ENCODE measurements at places on chromosomes 11 and 22.
A peak's percentile ranks its signal among the peaks of the same experiment; 100 is the strongest.

- no peak for DNase-seq
These were observed 24.7 kb downstream of the KCNE3 start for GRCh38 chr11:74442636-74443035.

DNA sequence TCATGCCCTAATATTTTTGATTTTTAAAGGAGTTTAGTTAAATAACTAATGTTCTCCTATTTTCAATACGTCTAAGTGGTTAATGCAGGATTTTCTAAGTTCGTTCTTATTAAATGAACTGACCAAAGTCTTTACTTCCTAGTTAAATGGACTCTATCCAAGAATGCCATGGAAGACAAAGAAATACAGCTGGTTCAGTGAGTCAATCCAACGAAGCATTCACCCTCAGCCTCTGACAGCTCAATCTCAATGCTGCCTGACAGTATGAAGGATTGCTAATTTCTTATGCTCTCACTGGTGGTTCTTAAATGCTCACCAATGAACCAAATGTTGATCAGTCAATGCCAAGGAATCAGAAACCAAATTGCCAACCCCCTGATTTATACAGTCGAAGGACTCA lies 219.4 kb downstream of the CADM1 start:
- no peak for DNase-seq

DNA sequence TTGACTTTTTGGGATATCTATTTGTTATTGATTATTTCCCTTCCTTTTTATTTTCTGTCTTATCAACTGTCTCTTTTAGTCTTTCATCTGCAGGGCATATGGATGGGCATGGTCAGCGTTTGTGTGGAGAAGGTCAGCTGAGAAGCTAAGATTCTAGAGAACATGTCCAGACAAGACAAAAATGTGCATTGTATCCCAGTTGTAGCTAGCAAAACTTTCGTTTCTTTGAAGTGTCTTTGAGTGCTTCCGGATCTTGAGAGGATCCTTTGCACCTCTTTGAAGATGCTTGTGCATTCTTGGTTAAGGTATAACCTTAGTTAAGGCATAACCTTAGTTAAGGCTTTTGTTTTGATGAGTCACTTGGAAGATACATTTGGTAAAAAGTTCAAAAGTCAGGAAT lies 329.9 kb upstream of the LRRC4C start:
- no peak for DNase-seq

DNA sequence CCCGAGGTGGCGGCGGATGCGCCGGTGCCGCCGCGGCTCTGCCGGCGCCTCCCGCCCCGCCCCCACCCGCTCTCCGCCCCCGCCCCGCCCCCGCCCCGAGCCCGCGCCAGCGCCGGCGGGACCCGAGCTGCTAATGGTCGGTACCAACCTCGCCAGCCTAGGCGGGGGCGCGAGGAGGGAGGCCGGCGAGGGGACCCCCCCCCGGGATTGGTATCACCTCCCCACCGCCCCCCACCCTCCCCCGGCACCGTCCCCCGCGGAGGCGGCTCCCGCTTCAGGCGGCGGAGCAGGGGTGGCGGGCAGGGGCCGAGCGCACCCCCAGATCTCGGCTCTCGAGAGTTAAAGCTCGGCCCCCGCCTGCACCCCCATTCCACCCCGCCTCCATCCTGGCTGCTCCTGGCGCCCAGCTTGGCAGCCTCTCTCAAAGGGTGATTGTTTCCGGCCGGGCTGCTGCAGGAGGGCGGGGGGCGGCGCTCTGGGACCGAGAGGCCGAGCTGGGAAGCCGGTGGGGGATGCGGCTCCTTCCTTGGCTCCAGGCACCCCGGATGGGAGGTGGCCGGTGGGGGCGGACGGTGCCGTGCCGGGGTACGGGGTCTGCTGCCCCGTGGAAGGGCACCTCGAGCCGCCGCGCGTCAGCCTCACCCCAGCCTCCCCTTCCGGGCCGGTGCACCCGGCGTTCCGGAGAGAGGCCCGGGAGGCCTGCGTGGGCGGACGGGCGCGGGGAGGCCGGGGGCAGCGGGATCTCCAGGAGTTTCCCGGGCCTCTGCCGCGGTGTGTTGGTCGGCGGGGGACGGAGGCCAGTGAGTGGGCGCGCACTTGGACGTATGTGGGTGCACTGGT lies at the start of gene B3GAT1:
Gene B3GAT1, minus strand, starts transcription at position 40 of the 840 bp plus-strand sequence. CDS start 24,583 bp downstream, outside the sequence.
- no peak for DNase-seq

- DNase-seq: no peak
These were observed 48.2 kb upstream of the MTMR2 start for GRCh38 chr11:95972060-95972459.

DNA sequence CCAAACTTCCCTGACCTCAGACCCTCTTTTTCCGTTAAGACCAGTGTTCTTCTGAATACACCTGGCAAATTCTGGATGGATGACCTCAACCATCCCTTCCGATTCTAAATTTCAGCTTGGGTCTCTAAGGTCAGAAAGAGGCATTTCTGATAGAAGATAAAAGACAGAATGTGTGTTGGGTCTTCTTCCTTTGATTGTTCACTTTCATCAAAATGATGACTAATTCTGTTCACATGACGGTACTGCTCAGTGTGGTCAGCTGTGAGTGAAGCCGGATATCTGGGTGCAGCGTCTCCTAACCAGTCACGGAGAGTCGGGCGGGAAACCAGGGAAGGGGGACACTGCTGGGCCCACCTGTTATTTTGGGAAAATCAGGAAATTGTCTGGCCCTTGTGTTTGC lies 151.6 kb upstream of the NAV2 start:
- DNase-seq: no peak

DNA sequence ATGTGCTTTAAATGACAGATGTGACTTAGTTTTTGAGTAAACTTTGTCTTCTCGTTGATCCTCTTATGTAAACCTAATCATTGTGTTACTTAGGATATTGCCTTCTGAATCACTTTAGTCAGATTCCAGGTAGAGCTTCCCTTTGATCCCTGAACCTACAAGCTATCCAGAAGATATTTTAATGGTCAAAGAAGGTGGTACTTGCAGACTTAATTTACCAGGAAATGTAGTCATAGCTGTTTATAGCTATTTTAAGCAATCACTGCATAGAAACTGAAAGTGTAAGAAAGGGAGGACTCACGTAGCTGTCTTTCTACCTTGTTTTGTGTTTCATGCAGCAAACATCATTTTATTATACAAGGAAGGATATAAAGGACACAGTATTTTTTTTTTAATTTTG lies 189.5 kb downstream of the DDX10 start:
- no peak for DNase-seq

GRCh38 chr22:27150544-27150941 lies 493.2 kb downstream of the MIAT start:
- DNase-seq: no peak

DNA sequence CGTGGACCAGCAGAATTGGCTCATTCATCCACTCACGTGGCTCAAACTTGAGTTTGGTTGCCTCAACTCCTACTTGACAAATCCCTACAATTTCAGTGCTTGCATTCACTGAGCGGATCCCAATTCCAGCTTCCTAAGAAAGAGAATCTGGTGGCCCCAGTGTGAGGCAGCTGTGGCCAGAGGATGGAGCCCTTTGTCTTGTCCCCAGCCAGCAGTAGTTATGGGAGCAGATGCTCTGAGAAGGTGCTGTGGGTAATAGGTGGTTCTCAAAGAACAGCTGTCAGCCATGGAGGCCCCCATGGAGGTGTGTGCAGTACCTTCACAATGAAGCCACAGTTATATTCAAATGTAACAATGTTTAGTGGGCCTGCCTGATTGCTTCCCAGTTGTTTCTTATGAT lies 39.3 kb downstream of the KREMEN1 start:
- DNase-seq: no peak

DNA sequence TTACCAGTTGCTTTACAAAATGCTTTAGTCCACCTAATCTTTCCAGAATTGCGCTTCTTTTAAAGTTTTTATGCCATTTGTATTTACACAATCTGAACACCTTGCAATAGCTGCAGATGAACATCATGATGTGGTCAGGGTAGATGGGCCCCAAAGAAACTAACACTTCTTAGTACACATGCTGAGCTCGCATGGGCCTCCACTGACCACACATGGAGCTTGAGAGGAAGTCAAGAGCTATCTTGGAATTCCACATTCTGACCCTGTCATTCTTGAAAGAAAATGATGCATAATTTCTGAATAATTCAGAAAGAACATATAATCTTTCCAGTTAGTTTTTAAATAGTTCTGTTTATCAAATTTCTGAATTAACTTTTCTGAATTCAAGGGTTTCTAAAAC lies 7.7 kb downstream of the LIPT2 start:
- DNase-seq: no peak

GRCh38 chr11:134200688-134201087 lies 23.1 kb downstream of the NCAPD3 start:
- DNase-seq: no peak

DNA sequence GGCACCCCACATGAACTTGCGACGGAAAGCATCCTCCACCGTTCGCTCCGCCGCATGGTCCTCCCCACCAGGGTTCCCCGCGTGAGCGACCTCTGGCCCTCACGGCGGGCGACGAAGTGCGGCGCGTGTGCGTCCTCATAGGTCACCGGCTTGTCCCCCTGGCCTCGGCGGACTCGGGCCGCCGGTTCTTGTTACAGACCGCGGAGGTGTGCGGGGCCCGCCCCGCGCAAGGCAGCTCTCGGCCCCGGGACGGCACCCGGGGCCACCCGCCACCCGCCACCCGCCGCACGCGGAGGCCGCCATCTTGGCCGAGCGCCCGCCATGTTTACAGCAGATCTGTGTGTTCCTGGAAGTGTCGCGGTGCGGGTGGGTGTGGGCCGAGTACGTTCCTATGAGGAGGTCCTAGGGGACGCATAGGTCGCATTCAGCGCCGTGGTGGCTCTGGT lies 3.5 kb upstream of the IFITM2 start:
- no peak for DNase-seq

DNA sequence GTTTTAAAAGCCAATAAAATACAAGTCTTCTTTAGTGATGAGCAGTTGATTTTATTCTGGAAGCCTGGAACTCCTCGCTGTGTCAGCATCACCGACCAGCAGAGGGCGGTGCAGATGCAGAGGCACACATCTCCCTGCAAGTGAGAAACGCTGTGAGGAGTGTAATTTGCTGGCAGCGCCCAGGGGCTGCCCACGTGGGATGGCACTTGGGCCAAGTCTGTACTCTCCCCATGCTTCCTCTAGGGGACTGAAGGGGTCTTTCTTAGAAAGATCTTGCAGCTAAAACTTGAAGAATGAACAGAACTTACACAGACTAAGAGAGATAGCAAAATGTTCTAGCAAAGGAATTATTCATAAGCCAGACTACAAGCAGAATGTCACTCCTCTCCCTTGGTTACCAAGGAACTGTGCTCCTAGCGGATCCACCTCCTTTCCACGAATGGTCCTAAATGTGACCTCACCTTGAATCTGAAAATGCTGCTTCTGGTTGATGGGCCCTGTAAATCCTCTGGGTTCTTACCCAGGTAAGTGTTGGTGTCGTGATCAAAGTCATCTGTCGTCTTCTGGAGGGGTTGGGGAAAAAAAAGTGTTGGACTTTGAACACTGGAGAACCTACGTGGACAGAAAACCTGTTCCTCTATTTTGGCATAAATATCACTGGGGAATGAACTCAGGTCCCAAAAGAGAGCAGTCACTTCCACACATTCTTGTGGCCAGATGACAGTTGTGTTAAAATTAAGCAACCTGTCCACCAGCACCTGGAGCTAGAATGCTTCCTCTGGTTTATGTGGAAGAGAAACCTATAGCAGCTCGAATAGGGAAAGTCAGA lies 31.8 kb downstream of the CNTF start:
- DNase-seq: peak; percentile 63

DNA sequence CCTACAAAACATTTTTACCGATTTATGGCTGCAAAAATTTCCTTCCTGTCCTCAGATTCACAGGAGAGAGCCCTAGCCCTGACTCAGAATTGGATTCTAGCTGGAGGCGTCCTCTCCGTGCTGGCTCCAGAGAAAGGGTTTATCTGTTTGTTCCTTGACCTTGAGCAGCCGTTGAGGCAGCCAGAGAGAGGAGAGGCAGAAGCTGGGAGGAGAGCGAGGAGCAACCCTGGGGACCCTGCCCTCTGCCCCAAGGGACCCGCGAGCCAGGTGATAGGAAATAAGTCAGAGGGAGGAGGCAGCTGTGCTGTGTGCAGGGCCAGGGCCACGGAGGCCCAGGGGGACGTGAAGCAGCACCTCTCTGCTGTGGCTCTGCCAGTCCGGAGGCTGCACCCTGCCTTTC lies 75.6 kb downstream of the IGLL1 start:
- DNase-seq: no peak

- no peak for DNase-seq
These were observed 90.0 kb upstream of the ALX4 start for GRCh38 chr11:44399968-44400367.

- no peak for DNase-seq
These were observed 35.0 kb upstream of the MPEG1 start for GRCh38 chr11:59247531-59248227.

DNA sequence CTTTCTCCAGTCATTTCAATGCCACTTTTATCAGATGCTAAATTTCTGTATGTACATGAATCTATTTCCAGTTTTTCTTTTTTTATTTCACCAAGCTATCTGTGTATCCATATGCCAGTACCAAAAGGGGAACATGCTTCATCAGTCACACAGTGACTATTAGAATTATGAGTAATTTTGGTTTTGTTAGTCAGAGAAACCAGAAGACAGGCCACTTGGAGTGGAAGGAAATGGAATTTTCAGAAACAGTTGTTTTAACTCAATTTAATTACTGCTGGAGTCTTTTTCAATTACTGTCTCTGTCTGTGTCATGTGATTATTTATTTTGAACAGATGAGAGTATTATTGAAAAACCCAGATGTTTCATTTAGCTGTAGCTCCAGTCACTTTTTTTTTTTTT lies 84.6 kb upstream of the ANO3 start:
- no peak for DNase-seq

DNA sequence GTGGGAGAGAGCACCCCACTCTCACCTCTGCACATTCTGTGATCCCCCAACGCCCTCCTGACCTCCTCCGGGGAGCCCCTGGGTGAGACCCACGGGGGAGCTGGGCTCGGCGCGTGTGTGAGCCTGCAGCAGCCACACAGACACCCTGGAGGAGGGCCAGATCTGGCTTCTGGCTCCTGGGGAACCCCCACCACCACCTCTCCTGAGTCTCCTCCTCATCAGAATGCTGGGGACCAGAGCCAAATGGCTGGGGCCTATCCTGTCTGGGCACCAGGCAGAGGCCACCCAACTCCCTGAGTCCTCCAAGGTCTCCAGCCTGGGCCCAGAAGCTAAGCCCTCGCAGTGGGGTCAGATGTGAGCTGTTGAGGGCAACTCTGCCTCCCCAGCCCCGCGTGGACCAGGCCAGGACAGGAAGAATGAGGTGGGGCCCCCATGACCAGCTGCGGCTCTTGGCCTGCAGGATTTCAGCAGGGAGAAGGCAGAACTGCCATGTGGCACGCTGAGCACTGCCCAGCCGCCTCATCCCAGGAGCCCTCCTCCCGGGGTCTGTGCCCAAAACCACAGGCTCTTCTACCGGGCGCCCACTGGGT lies 5.5 kb upstream of the PIM3 start:
- DNase-seq: no peak

- no peak for DNase-seq
These were observed 4.6 kb downstream of the TMEM9B start for GRCh38 chr11:8959546-8960166.

GRCh38 chr11:47398551-47398950 lies 9.8 kb upstream of the SLC39A13 start:
- no peak for DNase-seq

Measured in activated T-helper 9 cell treated with anti-CD3 and anti-CD28 coated beads, Interleukin-2, amount 50 U/mL, for 16 hours (primary cell).